ENCODE measurements at places on chromosomes 12 and 14.

- no peak for DNase-seq
Observed at GRCh38 chr12:33586576-33586975, 147.0 kb upstream of the SYT10 start.

- DNase-seq = no peak
Observed at GRCh38 chr12:105978276-105978675, 160.5 kb downstream of the NUAK1 start.

DNA sequence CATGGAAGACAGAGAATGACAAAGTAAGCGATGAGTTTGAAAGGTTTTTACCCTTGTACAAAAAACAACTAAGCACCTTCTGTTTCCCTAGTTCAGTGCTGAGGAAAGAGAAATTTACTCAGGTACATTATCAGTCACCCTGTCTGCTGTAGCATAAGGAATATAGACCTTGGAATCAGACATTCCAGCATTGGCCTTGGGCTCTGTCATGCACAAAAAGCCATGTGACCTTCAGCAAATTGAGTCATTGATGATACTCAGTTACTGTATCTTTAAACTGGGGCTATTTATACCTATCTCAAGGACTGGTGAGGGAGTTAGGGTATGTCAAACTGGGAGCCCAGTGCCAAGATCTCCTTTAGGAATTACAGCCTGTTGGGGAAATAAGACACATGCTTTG is 19.3 kb upstream of the TCL1A start:
- DNase-seq = no peak

- no peak for DNase-seq
Observed at GRCh38 chr12:84803661-84804060, 108.9 kb downstream of the SLC6A15 start.

DNA sequence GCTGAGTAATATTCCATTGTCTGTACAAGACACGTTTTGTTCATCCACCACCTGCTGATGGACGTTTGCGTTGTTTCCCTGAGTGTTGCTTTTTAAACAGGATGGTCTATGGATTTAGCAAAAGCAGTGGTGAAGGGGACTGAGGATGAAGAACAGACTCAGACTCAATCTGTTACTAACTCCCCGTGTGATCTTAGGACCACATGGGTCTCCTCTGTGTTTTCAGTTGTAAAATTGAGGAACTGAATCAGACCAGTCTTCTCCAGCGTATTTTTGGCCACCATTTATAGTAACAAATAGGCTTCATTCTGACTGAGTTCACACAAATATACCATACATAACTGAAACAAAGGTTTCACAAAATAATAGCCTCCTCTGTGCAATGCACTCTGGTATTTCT is 85.6 kb downstream of the FOXN3 start:
- peak; percentile 92 for DNase-seq

GRCh38 chr12:8911606-8912268 is 2.6 kb upstream of the PHC1 start:
- DNase-seq = no peak

- no peak for DNase-seq
Observed at GRCh38 chr14:93714605-93715004, 73.7 kb downstream of the PRIMA1 start.

DNA sequence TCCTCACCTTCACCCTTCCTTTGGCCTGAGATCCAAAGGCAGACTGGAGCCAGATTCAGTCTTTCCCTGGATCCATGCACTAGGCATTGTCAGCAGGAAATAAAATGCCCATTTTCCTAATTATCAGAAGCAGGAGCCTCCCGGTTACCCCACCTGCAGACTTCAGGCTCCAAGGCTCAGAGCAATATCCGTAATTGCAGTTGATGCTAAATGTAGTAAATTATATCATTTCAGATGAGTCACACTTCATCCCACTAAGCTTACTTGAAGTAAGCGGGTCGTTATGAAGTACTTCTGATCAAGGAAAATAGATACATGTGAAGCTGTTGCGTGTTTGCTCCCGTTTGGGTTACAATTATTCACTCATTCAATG is 110.7 kb upstream of the SFSWAP start:
- no peak for DNase-seq

DNA sequence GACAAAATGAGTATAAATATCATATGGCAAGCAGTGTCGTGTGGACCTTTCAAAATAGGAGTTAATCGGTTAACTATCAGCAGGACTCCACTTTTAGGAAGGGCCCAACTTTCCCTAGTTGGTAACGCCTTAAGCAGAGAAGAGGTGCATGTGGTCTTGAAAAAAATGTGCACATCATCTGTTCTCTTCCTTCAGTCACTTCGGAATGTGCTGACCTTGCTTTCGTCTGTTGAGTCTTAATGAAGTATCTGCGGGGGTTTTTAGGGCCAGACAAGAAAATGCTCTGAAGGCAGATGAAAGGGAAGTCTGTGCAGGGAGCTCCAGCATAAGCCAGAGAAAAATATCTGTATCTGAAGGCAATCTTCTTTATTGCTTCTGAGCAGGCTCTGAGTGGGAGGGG is 185.2 kb downstream of the AEBP2 start:
- DNase-seq = no peak

DNA sequence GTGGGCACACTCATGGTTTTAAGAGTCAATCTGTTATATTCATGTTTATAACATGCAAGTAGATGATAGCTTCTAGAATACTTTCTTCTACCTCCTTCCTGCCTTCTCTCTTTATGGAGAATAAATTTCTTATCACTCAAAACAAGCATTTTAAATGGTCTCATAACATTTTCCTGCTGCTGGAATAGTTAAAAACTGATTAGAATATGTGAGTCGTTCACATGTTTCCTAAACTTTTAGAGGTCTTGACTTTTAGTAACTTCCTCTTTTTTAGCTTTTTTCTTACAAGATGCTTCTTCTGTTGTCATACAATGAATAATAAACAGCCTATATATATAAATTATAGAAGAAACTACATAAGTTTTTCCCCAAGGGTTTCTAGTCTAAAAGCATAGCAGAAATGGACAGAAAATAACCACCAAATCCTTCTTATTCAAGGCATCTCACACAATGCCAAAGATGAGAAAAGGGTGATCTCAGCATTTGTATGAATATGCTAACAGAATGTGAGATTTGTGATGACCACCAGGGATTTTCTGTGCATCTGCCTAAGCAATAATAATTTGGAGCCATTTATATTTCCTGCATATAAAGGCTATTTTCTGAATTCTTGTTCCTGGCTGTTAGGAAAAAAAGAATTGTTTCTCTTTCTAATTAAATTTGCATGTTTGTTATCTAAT is 127.8 kb downstream of the DAAM1 start:
- DNase-seq = no peak

- no peak for DNase-seq
Observed at GRCh38 chr12:56031987-56032386, 9.7 kb upstream of the RPS26 start.

GRCh38 chr12:52524241-52524897 is 4.2 kb upstream of the KRT5 start:
- no peak for DNase-seq

DNA sequence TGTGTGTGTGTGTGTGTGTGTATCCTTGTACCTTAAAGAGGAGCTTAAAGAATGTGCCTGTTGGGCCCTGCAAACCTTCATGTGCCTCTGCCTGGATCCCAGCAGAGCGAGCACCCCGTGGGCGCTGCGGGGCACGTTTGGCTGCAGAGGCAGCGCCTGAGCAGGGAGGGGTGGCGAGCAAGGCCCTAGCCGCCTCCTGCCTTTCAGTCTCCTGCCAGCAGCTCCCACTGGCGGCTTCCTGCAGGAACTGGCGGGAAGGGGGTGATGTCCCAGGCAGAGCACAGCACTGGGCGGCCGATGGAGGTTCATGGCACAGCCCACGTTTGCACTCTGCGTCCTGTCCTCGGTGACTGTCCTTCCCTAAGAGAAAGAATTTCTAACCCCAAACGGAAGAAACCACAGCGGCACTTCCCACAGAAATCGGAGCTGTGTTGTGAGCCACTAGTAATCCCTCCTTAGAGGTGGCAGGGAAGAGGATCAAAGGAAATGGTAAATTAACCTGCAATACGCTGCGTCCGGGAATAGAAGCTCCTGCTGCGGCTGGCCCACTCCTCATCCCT is 19.8 kb downstream of the ZBTB42 start:
- DNase-seq = no peak

GRCh38 chr12:14860490-14860889 is 17.2 kb upstream of the ART4 start:
- no peak for DNase-seq

GRCh38 chr12:66011731-66012130 is 118.8 kb downstream of the LLPH start:
- DNase-seq = no peak

DNA sequence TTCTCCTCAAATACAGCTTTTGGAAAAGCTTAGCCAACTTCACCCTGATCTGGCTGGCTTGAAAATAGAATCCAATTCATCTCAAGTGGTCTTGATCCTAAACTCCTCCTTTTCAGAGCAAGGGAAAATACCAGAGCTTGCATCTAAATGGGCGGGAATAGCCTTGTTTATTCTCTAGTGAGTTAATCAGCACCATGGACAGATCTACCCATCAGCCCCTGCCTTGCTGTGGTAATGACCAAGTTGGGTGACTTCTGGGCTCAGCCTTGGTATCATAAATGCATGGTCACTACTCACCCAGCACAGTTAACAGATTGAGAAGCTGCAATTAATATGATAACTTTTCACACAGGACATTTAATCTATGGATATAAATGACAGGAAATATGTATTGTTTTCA is 196.6 kb downstream of the GLT1D1 start:
- DNase-seq = no peak

DNA sequence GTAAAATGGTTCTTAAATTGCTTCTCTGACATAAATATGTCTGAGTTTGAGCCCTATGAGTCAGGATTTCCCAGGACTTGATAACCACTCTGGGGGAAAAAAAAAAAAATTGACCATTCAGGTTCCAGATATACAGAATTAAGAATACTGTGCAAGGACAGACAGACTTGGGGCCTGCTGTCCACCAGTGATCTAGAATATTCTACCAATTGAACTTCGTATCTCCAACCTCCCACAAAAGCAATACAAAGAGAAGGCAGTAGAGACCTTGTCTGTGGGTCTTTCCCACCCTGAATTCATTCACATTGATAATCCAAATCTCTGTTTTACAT is 4.1 kb downstream of the SINHCAF start:
- no peak for DNase-seq

DNA sequence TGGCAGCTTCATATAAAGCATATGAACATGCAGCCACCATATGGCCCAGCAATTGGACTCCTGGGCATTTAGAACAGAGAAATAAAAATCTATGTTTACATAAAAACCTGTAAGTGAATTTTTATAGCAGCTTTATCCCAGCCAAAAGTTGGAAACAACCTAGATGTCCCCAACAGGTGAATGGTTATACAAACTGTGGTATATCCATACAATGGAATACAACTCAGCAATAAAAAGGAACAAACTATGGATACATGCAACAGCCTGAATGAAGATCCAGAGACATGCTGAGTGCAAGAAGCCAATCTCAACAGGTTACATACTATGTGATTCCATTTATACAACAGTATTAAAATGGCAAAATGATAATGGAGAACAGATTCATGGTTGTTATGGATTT is 3.7 kb downstream of the TMTC1 start:
- DNase-seq = no peak

GRCh38 chr14:66601932-66602578 is 94.1 kb downstream of the GPHN start:
- no peak for DNase-seq

DNA sequence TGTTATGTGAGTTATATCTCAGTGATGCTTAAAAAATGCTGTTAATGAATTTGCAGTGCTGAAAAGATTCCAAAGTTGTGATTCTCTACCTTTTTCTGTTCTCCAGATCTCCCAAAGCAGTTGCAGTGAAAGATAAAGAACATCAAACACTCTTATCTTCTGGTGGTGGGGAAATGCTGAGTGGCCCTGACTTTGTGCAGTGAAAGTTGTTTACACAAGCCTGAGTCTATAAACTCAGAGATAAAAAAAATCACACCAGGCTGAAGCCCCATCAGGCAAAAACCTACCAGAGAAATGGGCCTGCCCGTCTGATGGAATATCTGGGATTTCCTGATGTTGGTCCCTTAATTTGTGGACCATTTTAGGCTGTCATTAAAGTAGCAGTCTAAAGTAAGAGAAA is 46.1 kb downstream of the RASSF3 start:
- no peak for DNase-seq

DNA sequence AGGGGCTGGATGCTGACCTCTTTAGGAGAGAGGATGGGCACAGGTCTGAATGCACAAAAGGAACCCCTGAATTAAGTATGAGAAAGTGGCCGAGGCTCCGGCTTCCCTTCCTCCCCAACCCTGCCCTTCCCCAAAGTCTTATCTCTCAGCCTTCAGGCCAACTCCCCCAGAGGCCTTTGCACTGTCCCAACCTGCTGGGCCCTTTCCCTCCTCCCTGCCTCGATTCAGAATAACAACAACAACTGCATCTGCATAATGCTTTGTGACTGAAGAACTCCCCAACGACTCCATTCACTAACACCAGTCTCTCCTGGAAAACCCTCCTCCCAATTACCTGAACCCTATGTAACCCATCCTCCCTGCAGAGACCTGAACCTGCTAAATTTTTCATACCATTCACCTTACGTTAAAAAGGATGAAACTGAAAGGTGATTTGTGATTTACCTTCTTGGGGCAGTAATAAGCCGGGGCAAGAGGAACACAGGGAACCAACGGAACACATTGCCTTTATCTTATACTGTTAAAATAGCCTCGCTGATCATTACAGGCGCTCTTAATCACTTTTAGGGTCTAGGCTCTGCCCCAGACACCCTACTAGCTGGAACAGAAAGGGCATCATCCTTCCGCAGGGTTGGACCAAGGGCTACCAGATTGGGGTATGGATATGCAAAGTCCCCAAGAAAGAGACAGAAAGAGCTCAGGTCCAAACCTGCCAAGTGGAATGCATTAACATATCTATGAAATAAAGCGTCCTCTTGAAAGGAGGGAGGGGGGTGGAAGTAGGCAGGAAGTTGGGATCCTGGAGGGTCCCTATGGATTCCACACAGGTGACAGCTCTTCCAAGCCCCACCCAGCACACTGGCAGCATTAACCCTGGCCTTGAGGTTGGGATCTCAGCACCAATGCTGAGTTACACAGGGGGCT is 24.2 kb upstream of the FOXN3 start:
- DNase-seq = no peak

GRCh38 chr14:77113644-77114043 is 15.6 kb downstream of the CIPC start:
- DNase-seq = no peak

- DNase-seq = no peak
Observed at GRCh38 chr14:53249059-53249458, 95.9 kb upstream of the DDHD1 start.

- no peak for DNase-seq
Observed at GRCh38 chr12:57381693-57382220, 49.1 kb downstream of the R3HDM2 start.

DNA sequence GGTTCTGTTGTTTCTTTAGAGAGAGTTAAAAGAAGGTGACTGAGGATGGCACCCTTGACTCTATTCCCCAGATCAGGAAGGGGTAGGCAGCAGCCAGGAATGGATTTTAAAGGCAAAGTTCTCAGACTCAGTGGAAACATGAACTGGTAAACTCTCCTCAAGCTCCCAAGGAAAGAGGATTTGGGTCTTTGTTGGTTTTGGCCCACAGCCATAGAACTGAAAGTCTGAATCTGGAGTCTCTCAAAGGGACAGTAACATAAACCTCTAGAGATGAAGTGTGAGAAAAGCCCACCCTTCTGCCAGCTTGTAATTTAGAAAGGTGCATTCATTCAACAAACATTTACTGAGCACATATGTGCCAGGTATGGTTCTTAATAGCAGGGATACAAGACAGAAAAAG is 28.6 kb upstream of the BLTP3B start:
- no peak for DNase-seq
